ENCODE measurements at places on chromosomes 5 and 9. TPM values are rescaled to one million over a fixed set of nuclear protein-coding genes. Genes with fewer than 3 reads are reported as not detected.

DNA sequence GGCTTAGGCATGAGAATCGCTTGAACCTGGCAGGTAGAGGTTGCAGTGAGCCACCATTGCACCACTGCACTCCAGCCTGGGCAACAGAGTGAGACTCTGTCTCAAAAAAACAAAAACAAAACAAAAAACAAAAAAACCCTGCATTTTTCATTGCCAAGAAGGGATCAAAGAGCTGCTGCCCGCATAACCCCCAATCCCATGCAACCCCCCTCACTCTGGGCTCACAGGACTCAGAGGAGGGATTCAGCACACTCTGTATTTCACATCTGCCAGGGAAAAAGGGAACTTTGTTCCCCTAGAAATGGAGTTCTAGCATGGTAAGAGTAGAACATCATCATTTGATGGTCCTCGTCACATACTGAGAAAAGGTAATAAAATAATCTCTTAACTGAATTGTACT, 153.9 kb upstream of the GNA14 start:
- DNase-seq = no peak

- DNase-seq = no peak
Observed at GRCh38 chr5:135690466-135690865, 111.7 kb upstream of the CXCL14 start.

TRPM3 gene
- total RNA-seq = not detected

CBY3 gene
- 0.44 TPM for total RNA-seq

GRCh38 chr5:153987301-153987700, 51.4 kb downstream of the FAM114A2 start:
- DNase-seq = no peak
